ENCODE measurements at places on chromosomes 12 and 14.
A peak's percentile ranks its signal among the peaks of the same experiment; 100 is the strongest.

- no peak for DNase-seq
Measured at GRCh38 chr12:48160807-48161206, 3.5 kb upstream of the ASB8 start.

DNA sequence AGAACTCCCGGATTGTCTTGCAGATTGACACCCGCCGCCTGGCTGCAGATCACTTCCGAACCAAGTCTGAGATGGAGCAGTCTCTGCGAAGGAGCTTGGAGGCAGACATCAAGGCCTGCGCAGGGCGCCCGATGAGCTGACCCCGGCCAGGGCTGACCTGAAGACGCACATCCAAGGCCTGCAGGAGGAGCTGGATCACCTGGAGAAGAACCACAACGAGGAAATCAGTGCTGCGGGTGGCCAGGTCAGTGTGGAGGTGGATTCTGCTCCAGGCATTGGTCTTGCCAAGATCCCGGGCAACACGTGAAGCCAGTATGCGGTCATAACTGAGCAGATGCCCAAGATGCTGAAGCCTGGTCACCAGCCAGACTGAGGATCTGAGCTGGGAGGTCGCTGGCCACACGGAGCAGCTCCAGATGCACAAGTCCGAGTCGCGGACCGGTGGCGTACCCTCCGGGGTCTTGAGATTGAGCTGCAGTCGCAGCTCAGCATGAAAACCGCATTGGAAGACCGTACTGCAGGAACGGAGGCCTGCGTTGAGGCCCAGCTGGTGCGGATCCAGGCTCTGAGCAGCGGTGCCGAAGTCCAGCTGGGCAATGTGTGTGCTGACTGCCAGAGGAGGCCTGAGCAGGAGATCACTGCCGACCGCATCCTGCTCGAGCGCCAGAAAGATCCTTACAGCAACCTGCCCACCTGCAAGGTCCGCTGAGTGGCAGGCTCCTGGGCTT lies 12.4 kb upstream of the A2M start:
- no peak for DNase-seq

- DNase-seq, result no peak
Measured at GRCh38 chr14:60188115-60188514, 22.9 kb upstream of the DHRS7 start.

DNA sequence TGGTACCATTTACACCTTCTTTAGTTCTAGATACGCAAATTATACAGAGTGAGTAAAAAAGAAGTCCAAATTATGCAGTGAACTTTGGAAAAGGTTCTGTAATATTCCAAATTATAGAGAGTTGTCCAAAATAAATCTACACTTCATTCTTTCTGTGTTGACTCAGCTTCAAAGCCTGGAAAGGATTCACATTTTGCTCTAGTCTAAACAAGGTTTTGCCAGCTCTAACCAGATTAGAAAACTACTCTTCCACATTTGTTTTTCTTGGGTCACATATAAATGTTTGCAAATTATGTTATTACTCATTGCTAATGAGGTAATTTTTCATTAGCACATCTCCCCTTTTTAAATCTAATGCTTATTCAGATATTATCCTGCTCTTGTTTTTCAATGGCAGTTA lies 1562.4 kb upstream of the SEL1L start:
- no peak for DNase-seq

DNA sequence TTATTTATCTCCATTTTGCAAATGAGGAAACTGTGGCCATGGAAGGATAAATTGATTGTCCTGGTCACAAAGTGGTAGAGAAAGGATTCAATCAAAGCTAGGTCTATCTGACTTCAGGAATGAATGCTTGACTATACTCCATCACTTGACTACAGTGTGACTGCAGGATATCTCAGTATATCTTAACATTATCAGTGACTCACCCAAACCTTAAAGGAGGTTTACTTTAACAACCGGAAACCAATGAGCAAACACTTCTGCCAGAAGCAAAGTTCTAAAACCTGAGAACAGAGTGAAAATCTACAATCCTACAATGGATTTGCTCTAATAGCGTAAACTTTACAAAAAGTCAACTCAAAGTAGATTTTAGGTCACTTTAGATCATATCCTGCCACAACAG lies 277.0 kb downstream of the CEP128 start:
- DNase-seq, result no peak

- DNase-seq, result no peak
Measured at GRCh38 chr12:126726481-126727217, 1540.3 kb upstream of the TMEM132C start.

DNA sequence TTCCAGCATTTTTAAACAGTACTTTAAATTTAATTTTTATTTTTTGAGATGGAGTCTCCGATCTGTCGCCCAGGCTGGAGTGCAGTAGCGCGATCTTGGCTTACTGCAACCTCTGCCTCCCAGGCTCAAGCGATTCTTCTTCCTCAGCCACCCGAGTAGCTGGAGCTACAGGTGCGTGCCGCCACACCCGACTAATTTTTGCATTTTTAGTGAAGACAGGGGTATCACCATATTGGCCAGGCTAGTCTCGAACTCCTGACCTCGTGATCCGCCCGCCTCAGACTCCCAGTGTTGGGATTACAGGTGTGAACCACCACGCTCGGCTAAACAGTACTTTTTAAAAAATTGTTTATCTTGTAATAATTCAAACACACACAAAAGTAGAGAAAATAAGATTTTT lies 4.2 kb upstream of the FOXJ2 start:
- no peak for DNase-seq

- no peak for DNase-seq
Measured at GRCh38 chr14:34051966-34052657, 101.2 kb upstream of the EGLN3 start.

DNA sequence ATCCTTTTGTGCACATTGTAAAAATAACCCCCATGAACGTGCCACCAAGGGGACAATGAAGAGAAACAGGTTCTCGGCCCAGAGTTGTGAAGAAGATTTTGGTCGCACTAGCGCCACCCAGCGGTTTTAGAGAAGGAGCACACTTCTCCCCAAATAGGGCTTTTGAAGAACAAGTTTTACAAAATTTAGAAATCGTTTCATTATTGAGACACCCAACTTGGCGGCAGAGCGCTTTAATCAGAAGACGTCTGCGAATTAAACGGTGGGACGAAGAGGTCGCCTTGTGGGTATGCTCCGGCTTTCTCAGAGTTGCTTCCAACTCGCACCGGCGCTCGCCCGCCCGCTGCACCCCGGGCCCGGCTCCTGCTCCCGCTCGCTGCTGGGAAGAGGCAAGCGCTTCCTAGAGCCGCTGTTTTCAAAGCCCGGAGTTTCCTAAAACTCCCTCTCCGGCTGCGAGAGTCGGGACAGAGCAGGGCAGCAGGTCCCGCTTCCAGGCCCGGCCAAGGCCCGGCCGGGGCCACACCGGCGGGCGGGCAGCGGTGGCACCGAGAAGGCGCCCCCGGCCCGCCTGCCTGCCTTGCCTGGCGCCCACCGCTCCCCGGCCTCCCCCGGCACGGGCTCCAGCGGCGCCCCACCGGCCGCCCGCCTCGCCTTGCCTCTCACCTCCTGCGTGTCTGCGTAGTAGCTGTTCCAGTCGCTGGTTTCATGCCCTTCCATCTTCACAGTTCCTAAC lies 645 bp downstream of the FOXA1 start:
- no peak for DNase-seq

GRCh38 chr12:123533672-123534643 lies at the start of gene RILPL1:
RILPL1 (minus strand) TSS chr12:123533719; CDS start chr12:123533482, 237 bp downstream.
- peak; percentile 10 for DNase-seq

- DNase-seq, result no peak
Measured at GRCh38 chr12:111569363-111570083, 29.6 kb downstream of the ATXN2 start.

- no peak for DNase-seq
Measured at GRCh38 chr14:58919217-58919616, 269.2 kb upstream of the DAAM1 start.

DNA sequence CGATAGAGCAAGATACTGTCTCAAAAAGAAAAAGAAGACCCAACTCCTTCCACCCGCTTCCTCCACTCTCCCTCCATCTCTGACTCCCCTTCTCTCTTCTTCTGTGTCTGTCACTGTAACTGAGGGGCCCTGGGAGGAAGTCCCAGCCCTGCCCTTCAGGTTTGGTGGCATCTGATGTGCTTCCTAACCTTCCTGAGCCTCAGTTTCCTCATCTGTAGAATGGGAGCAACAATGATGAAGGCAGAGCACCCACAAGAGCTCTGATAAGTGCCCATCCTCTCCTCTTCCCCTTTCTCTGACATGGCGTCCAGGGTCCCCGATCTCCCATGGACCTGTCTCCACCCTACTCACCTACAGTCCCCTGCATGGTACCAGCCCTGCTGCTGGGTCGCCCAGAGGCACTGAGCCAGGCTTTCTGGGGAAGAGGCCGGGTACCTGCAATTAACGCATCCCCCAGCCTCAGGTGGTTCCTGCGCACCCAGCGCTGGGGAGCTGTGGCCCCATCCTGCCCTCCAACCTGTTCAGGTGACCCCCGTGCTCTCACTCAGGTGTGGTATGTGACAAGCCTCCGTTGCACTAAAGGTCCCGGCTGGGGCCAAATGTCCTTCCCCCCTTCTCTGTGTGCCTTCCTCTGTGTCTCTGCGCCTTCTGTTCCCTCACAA lies 13.2 kb downstream of the FOXN4 start:
- DNase-seq, result no peak

- DNase-seq, result no peak
Measured at GRCh38 chr12:59067083-59067482, 146.8 kb upstream of the LRIG3 start.

DNA sequence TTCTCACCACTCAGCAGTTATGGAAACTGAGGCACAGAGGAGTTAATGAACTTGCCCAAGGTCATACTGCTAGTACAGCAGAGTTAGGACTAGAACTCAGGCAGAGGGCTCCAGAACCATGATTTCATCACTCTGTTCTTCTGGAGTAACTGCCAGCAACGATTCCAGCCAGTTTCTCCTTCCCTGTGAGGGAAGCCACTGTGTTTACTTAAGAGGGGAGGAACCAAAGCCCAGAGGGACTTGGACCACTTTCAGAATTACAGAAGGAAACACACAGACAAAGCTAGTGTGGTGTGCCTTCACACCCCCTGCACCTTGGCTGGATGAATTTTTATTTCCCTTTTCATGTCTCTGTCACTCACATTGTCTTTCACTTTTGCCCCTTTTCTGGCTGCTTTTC lies 398.2 kb downstream of the DPF3 start:
- no peak for DNase-seq

DNA sequence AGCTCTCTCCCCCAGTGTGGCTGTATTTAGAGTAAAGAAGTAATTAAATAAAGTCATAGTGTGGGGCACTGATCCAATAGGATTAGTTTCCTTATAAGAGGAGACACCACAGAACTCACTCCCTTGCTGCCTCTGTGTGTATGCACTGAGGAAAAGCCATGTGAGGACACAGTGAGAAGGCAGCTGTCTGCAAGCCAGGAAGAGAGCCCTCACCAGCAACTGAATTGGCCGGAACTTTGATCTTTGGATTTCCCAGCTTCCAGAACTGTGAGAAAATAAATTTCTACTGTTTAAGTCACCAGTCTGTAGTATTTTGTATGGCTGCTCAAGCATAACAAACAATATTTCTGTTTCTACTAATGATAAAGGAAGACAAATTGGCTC lies 368.7 kb upstream of the PRICKLE1 start:
- DNase-seq, result no peak

- no peak for DNase-seq
Measured at GRCh38 chr12:22272335-22273151, 62.0 kb downstream of the ST8SIA1 start.

DNA sequence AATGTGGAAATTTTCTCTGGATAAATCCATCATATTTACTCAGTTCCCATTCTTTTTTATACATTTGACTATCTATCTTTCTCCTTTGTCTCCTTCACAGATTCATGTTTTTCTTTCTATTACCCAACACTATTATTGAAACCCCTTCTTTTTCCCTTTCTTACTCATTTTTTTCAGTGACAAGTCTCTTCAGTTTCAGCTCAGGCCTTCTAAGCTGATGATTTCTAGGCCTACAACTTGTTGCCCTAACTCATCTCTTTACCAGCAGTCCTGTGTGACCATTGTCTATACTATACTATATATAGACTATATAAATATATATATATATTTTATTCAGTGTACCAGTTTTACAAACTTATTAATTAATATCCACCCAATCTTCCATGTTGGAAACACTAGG lies 31.8 kb downstream of the SLC16A7 start:
- DNase-seq, result no peak

GRCh38 chr14:70847406-70848090 lies 38.2 kb upstream of the MAP3K9 start:
- no peak for DNase-seq

- DNase-seq, result no peak
Measured at GRCh38 chr14:89198544-89199329, 218.3 kb downstream of the FOXN3 start.

GRCh38 chr12:112380663-112381405 lies 1.4 kb downstream of the HECTD4 start:
- DNase-seq, result no peak

- DNase-seq, result no peak
Measured at GRCh38 chr12:113065126-113066007, 8.8 kb downstream of the DTX1 start.

DNA sequence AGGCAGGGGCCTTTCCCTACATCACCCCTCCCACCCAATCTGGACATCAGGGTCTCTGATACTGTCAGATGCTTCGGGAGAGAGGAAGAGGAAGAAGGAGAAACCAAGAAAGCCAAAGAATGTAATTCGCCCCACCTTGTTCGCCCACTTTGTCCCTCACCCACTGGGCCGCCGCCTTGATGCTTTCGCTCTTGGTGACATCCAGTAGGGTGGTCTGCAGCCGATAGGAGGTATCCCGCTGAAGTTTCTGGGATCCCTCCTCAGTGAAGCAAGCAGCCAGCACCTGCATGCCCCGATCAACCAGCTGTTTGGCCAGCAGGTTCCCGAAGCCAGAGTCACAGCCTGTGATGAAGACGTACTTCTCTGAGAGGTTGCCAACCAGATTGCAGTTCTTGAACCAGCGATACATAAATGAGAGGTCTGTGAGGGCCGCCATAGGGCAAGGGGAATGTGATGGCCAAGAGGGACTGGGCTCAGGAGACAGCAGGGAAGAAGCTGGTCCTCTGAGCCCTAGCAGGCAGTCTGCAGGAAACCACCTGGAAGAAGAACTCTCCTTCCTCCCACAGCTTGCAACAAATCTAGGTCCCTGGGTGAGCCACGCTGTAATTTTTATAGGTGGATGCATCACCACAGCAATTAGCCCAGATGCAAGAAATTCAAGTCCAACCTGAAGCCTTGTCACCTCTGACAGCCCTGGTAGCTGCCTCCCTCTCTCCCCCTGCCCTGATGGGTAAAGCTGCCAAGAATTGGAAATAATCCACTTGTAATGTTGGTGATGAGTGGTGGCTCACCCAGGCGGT lies at the start of gene SDR9C7:
Gene SDR9C7 (minus strand): TSS at position 583 of the 800 bp plus-strand sequence. CDS start 147 bp downstream, at position 436.
- DNase-seq, result no peak

DNA sequence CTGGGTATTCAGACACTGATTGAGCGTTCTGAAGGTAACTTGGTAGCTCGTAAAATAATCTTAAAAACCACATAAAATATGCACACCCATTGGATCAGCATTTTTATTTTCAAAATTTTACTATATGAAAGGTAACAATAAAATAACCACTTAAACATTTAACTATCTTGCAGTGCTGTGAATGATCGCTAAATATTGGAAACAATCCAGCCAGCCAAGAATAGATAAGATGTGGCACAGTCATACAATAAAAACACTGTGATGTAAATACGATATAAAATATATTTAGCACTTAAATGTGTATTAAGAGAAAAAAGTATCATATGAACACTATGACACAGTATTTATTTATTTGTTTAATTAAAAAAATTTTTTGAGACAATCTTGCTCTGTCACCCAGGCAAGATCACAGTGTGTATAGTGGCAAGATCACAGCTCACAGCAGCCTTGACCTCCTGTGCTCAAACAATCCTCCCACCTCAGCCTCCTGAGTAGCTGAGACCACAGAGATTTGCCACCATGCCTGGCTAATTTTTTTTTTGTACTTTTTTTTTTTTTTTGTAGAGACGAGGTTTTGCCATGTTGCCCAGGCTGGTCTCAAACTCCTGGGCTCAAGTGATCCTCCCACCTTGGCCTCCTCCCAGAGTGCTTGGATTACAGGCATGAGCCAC lies 39.4 kb downstream of the SDR9C7 start:
- no peak for DNase-seq

All from stimulated activated CD4-positive, alpha-beta T cell treated with anti-CD3 and anti-CD28 coated beads, TNF-alpha, amount 100 ng/mL, for 4 hours (primary cell).